ENCODE measurements at places on chromosomes 1 and 21. TPM values are rescaled to one million over a fixed set of nuclear protein-coding genes. Genes with fewer than 3 reads are reported as not detected.
A peak's percentile ranks its signal among the peaks of the same experiment; 100 is the strongest.

Gene LYSMD1
- total RNA-seq, result 5.0 TPM

Gene TAS1R1
- not detected for total RNA-seq

Gene C1orf226
- total RNA-seq, result 7.7 TPM

Gene CCDC185
- not detected for total RNA-seq

Gene ATF6
- 20.9 TPM for total RNA-seq

Gene OR2T2
- not detected for total RNA-seq

Gene SLC45A1
- total RNA-seq, result 13.8 TPM

Gene USH2A
- total RNA-seq, result not detected

Gene TMPRSS15
- not detected for total RNA-seq

Gene ESPN
- 114 TPM for total RNA-seq

Gene DNM3
- 3.1 TPM for total RNA-seq

Gene OR2L8
- total RNA-seq, result not detected

Gene PGD
- 144 TPM for total RNA-seq

Gene MYBPHL
- total RNA-seq, result 1.0 TPM

DNA sequence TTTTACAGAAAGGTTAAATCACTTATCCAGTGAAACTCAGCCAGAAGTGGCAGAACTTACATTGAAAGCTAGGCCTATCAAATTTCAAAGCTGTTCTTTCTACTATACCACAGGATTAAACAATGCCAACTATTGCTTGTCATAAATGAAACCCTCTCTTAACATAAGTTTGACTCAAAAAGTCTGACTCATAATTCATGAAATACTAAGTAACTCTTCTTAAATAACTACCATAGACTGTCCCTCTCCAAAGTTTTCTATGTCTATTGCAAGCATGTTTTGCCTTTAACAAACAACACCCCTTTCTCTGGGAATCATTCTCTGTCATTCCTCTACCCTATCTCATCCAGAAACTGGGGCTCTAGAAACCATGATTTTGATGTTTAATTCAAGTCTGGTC lies 109.5 kb upstream of the UBE2U start:
- no peak overlapping the region for H3K4me3 ChIP-seq
- no peak overlapping the region for H3K27ac ChIP-seq
- no peaks in the 10 kb centered on the region for H3K36me3 ChIP-seq
- H3K4me1 ChIP-seq, result no peaks in the 10 kb centered on the region
- DNase-seq, result no peak

GRCh38 chr1:17429183-17429582 lies 10.3 kb downstream of the RCC2 start:
- H3K27ac ChIP-seq, result no peak overlapping the region
- H3K27me3 ChIP-seq, result no peaks in the 10 kb centered on the region
- no peaks in the 10 kb centered on the region for H3K4me1 ChIP-seq
- peaks cover 64% of the 10 kb centered on the region for H3K36me3 ChIP-seq
- no peak overlapping the region for H3K4me3 ChIP-seq

DNA sequence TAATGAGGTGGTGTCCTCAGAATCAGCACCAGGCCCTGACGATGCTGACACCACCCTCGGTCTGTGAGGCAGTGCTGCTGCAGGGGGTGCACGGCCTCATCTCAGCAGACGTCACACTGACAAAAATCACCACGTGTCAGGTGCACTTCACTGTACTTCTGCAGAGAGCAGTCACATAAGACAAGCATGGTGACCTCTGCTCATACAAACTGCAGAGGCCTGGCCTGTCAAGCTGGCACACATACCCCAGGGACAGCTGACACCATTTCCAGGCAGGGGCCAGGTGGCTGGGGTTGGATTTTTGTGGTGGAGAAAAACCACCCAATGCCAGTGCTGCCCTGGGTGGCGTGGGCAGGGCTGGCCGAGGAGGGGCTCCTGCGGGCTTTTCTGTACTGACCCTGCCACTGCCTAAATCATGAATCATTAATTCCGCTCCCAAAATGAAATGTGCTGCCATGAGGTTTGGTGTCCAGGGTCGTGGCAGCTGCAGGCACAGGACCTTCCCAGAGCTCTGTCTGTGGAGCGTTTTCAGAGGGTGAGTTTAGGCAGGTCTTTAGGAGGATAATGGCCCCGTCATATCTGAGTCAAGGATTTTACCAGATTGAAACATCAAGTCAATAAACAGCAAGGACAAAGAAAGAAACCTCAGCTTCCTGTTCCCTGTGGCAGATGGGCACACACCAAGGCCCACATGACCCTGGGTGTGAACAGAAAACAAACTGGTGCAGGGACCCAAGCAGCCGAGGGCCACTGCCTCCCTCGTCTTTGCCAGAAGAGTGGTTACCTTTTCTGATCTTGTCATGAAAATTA lies 33.4 kb upstream of the GPR153 start:
- H3K4me3 ChIP-seq, result no peak overlapping the region
- no peaks in the 10 kb centered on the region for H3K4me1 ChIP-seq
- no peak for DNase-seq
- H3K27ac ChIP-seq, result no peak overlapping the region

GRCh38 chr1:153929981-153930948 lies 7.5 kb upstream of the GATAD2B start:
- H3K4me3 ChIP-seq, result no peak overlapping the region
- DNase-seq, result no peak
- peaks cover 11% of the 10 kb centered on the region for H3K36me3 ChIP-seq

GRCh38 chr1:166432655-166433054 lies 265.9 kb upstream of the FAM78B start:
- no peak for DNase-seq
- no peak overlapping the region for H3K4me3 ChIP-seq
- H3K4me1 ChIP-seq, result no peaks in the 10 kb centered on the region

GRCh38 chr1:201327687-201328240 lies 44.5 kb downstream of the PKP1 start:
- no peak for DNase-seq
- no peaks in the 10 kb centered on the region for H3K27me3 ChIP-seq
- no peak overlapping the region for H3K27ac ChIP-seq
- H3K36me3 ChIP-seq, result no peaks in the 10 kb centered on the region

DNA sequence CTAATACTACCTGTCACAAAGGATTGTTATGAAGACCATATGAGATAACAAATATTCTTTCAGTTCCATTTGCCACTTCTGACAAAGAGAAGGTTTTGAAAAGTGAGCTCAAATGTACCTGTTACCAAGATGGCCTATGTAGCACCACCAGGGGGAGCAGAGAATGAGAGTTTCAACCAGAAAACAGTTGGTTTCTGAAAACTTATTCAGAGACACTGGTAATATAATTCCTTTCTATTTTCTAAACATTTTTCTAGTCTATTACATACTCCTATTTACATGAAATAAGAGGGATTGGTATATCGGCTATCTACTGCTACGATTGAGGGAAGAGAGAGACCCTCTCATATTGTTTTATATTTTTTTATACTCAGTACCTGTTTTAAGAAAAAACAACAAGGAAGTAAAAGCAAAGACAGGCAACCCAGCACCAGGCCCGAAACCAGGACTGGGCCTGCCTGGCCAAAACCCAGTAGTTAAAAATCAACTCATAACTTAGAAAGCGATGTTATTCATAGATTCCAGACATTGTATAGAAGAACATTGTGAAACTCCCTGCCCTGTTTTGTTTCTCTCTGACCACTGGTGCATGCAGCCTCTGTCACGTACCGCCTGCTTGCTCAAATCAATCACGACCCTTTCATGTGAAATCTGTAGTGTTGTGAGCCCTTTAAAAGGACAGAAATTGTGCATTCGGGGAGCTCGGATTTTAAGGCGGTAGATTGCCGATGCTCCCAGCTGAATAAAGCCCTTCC lies 48.3 kb downstream of the IL23R start:
- peak; percentile 19 for DNase-seq
- H3K27ac ChIP-seq, result no peak overlapping the region
- no peaks in the 10 kb centered on the region for H3K36me3 ChIP-seq
- H3K27me3 ChIP-seq, result no peaks in the 10 kb centered on the region
- H3K4me1 ChIP-seq, result no peaks in the 10 kb centered on the region

GRCh38 chr21:45747802-45748445 lies 104.4 kb downstream of the PCBP3 start:
- peak overlapping the region; percentile 25 for H3K27ac ChIP-seq
- DNase-seq, result peak; percentile 18
- no peaks in the 10 kb centered on the region for H3K27me3 ChIP-seq
- H3K4me1 ChIP-seq, result peaks cover 15% of the 10 kb centered on the region
- H3K36me3 ChIP-seq, result no peaks in the 10 kb centered on the region
- H3K4me3 ChIP-seq, result peak overlapping the region; percentile 34

DNA sequence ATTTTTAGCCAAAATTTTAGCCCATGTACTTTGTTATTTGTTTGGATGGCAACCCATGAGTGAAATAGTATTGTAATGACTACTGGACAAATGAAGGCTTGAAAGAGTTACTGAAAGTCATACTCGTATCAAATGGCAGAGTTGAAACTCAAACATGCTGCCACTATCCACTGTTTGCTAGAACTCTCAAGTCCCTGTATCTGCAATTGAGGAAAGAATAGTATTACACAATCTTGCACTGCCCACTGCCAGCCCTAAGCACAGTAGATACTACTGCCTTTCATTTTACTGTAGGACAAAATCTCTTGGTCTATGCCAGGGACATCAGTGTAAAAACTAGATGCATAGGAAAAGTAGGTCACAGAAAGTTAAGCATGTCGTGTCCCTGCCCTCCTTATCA lies 581.1 kb upstream of the PLXNA2 start:
- H3K27me3 ChIP-seq, result no peaks in the 10 kb centered on the region
- DNase-seq, result no peak
- no peak overlapping the region for H3K27ac ChIP-seq
- no peak overlapping the region for H3K4me3 ChIP-seq
- no peaks in the 10 kb centered on the region for H3K36me3 ChIP-seq

DNA sequence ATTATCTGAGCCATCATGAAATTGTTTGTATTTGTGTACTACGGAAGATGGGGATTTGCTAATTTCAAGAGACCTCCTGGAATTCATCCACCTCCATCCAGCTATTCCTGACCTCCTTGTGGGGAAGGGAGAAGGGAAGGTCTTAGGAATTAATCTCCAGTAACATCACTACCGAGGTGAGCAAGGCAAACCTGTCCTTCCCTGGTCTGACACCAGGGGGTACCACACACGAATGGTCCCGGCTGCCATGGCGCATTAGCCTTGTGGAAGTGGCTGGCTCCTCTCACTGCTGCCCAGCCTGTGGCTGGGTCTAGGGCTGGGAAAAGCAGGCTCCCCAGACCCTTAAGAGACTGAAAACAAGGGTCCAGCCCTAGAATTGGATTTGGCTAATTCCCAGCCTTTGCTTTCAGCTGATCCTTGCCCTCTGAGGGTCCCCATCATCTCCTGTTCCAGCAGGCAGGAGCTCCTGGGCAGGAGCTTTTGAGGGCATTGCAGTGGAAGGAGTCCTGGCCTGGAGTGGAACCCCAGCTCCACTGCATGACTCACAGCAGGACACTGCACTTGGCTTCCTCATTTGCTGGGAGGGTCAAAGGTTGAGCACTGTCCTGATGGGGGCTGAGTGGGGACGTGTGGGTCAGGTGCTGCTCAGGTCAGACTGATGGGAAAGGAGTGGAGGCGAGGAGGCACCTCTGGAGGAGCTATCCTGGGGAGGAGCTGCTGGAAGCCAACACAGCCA lies 34.8 kb downstream of the RIMS3 start:
- no peaks in the 10 kb centered on the region for H3K36me3 ChIP-seq
- DNase-seq, result peak; percentile 31
- H3K4me3 ChIP-seq, result no peak overlapping the region

GRCh38 chr1:54825696-54826095 lies 24.6 kb upstream of the TTC22 start:
- no peaks in the 10 kb centered on the region for H3K36me3 ChIP-seq
- no peaks in the 10 kb centered on the region for H3K27me3 ChIP-seq
- no peaks in the 10 kb centered on the region for H3K4me1 ChIP-seq
- no peak overlapping the region for H3K4me3 ChIP-seq
- no peak for DNase-seq

- no peak overlapping the region for H3K4me3 ChIP-seq
- peaks cover 3% of the 10 kb centered on the region for H3K4me1 ChIP-seq
- no peaks in the 10 kb centered on the region for H3K36me3 ChIP-seq
Observed at GRCh38 chr21:44576025-44576420, 2.5 kb downstream of the KRTAP10-4 start.

DNA sequence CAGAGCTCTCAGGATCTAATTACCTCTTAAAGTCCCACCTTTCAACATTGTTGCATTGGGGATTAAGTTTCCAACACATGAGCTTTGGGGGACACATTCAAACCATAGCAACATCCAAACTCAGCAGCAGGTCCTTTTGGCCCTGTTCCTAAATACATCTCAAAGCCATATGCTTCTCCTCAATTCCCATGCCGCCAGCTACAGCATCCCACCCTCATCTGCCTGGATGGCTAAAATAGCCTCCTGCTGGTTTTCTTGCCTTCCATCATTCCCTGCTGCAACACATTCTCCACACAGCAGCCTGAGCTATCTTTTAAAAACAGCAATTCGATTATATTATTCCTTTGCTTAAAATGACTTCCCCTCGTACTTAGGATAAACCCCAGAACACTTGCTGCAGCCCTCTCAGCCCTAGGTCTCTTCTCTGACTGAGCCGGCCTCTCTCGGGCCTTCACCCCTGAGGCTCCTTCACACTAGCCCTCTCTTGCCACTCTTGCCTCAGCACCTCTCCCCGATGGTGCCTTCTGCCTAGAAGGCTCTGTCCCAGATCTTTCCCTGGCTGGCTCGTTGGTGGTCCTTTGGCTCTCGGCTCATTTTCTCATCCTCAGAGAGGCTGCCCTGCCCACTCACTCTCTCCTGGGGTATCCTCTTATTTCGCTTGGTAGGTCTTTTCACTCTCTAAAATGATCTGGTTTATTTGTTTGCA lies 16.5 kb downstream of the MYBPH start:
- no peak overlapping the region for H3K4me3 ChIP-seq
- DNase-seq, result no peak
- H3K27me3 ChIP-seq, result no peaks in the 10 kb centered on the region
- H3K27ac ChIP-seq, result no peak overlapping the region
- H3K36me3 ChIP-seq, result no peaks in the 10 kb centered on the region
- peaks cover 15% of the 10 kb centered on the region for H3K4me1 ChIP-seq

GRCh38 chr1:66380452-66381212 lies 153.3 kb upstream of the SGIP1 start:
- no peaks in the 10 kb centered on the region for H3K36me3 ChIP-seq
- no peaks in the 10 kb centered on the region for H3K4me1 ChIP-seq
- no peak overlapping the region for H3K27ac ChIP-seq
- no peak overlapping the region for H3K4me3 ChIP-seq
- no peaks in the 10 kb centered on the region for H3K27me3 ChIP-seq
- DNase-seq, result no peak

Data from HCT116 (cell line).